Osteocyte (in vitro differentiated cells): ENCODE measurements at places on chromosomes 5 and 9. TPM values are rescaled to one million over a fixed set of nuclear protein-coding genes. Genes with fewer than 3 reads are reported as not detected.

The HTR1A gene
- not detected in 2 replicates for total RNA-seq

The SELENOP gene
- 55.8 and 70.3 TPM in 2 replicates for total RNA-seq

The ZNF346 gene
- 26.4 and 26.9 TPM in 2 replicates for total RNA-seq

- H3K4me1 ChIP-seq, result peaks cover 2% of the 10 kb centered on the region
- no peak overlapping the region for H3K27ac ChIP-seq
- H3K36me3 ChIP-seq, result peaks cover 21% of the 10 kb centered on the region
- no peak for DNase-seq
These were observed 28.9 kb downstream of the FAM151B start for GRCh38 chr5:80516826-80517225.

DNA sequence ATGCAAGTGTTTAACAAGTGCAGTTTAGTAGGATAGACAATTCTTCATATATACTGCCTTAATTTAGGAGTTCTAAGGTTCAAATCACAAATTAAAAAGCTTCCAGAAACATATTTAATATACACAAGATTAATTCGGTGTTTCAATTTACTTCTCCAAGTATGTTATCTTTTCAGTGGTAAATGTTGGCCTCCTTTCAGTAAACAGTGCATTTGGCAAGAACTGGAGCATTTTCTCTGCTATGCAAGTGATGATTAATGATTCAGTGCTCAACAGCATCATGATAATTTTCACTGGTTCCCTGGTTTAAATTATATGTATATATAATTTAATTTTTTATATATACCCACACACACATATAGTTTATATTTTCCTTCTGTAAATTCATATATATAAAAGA lies 541.7 kb downstream of the EFNA5 start:
- H3K4me3 ChIP-seq, result no peak overlapping the region
- DNase-seq, result no peak
- no peaks in the 10 kb centered on the region for H3K27me3 ChIP-seq
- no peak overlapping the region for H3K27ac ChIP-seq
- H3K4me1 ChIP-seq, result peaks cover 30% of the 10 kb centered on the region
